ENCODE measurements at places on chromosomes 6 and 20. TPM values are rescaled to one million over a fixed set of nuclear protein-coding genes. Genes with fewer than 3 reads are reported as not detected.

GRCh38 chr20:49207076-49207475, 12.1 kb upstream of the DDX27 start:
- peak; percentile 67 for DNase-seq

DNA sequence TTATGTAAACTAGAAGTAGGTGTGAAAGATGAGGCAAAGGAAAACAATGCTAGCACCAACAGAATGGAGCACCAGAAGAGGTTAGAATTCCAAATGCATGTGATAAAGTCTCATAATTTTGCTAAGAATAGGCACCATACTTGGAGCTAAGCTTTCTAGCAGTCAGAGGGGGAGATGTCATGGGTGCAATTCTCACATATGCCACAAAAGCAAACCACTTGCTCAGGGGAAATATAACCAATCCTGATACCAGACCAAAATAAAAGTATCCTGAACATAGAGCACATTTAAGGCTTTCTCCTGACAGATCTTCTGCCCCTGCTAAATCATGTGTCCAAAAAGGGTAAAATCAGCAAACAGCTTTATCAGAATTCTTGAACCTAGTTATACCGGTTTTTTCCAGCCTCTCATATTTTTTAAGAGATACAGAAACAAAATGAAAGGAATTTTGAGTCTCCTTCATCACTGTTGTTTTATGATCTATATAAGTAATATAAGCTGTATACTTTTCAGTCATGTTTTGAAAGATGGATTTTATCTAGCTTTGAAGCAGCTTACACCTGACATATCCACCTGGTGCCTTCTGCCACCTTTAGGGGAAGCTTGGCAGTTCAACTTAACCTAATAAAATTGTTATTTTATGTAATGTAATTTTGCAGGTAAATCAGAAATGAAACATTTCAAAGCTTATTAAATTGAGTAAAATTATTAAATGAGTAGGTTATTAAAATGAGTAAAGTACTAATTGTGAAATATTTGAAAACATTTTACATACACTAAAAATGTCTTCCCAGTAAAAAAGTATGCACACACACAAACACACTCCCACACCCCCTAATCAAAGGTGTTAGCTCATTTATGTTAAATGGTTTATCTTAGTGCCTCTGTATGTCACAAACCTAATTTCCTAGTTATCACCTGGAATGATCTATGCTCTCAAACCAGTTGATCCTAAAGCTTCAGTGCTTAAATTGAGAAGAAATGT, 2.8 kb downstream of the SPO11 start:
- peak; percentile 71 for DNase-seq

DNA sequence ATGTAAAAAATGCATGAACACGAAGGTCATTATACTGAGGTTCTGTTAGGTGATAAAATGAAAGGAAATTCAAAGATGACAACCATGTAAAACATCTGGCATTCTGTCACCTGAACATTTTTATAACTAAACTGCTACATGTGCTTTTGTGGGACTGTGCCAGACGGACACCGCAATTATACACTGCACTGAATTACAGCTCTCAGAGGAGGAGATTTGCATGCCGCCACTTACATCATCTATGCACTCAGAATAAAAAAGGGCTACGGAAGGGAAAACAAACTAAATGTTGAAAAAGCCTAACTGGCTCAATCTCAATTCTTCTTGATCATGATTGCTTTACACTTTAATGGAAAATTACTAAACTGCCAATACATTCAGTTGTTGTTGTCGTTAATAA, 614.0 kb upstream of the EYS start:
- no peak for DNase-seq

DNA sequence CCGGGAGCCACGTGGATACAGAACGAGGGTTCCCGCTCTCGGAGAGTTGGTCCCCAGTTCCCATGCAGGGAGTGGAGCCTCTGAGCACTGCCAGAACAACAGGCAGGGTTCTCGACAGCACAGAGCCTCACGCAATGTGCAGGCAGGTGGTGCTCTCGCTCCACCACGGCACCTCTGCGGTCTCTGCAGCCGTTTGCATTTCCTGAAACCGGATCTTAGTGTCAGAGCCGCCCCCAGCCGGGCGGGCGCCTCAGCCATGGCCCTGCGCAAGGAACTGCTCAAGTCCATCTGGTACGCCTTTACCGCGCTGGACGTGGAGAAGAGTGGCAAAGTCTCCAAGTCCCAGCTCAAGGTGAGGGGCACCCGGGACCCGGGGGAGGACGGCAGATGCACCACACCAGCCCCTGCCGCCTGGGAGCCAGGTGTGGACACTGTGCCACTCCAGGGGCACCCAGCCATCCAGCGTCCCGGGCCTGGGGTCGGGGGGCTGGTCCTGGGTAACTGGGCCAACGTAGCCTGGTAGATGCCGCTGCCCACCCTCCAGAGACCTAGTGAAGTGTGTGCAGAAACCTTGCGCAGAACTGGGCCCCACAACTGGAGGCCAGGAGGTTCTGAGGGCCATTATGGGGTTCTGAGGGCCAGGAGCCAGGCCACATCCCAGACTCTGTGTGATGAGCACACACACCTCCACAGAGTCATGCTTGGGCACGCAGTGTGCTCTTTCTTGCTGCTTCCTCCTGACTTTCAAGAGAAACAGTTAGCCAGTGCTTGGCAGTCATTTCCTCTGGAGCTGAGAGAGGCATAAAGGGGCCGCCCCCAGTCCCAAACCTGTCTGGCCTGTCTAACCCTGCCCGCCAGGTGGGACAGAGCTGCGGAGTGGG, at the start of gene DEF6:
Gene DEF6 (plus strand): TSS at position 218 of the 881 bp plus-strand sequence. CDS start 39 bp downstream, at position 257.
- DNase-seq = peak; percentile 87

DNA sequence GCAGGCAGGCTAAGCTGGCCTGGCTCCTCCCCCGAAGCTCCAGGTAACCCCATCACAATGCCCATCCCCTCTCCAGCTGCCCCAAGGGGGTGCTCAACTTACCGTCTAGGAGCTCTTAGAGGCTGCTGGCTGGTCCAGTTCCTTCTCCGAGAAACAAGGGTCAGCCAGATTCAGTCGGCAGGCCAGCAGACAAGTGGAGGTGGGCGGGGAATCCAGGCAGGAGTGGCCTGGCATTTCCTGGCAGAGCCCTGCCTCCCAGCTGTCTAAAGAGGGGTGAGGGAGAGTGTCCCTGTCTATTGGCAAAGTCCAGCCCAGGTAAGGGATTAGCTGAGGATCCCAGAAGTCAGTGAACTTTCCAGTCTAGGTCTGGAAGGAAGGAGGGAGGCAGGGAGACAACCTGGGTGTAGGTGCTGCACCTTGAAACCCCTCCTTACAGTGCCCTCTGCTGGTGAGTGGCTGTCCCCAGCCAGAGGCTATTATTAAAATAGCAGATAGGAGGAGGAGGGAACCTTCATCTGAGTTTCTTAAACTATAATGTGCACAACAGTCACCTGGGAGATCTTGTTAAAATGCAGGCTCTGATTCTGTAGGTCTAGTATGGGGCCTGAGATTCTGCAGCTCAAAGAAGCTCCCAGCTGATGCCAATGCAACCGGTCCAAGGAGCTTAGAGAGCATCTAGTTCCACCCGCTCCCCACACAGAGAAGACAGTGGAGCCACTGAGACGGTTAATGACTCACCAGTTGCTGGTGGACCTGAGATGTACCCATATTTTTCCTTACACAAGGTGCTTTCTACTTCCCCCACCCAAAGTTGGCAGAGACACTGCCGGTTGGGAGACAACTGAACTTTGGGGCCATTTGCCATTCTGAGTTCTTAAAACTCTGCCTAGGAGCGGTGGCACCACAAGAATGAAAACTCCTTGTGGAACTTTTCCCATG, at the start of gene UNC5CL:
Gene UNC5CL (minus strand): TSS at position 162 of the 939 bp plus-strand sequence. CDS start 4,147 bp downstream, outside the sequence.
- DNase-seq = peak; percentile 84

Gene GABRR1
- total RNA-seq = 0.12 TPM

Gene FKBP1C
- not detected for total RNA-seq

GRCh38 chr20:59121714-59122565, 41.7 kb upstream of the ZNF831 start:
- no peak for DNase-seq

DNA sequence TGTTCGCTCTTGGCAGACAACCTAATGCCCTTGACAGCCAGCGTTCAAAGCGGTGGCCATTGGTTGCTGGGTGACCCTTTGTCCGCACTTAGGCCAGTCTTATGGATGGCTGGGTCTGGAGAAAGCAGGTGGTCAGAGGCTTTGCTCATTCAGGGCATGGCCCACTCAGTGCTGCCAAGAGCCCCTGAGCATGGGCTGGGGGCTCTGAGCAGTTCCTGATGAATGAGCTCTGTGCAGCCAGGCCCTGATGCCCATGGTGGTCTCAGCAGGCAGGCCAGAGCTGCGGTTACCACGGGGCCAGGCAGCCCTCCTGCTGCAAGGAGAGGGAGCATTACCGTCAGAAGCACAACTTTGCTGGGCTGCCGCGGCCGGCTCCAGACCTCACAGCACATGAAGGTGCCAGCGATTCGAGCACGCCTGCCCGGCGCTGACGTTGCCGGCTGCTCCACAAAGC, 36.3 kb downstream of the CDH4 start:
- no peak for DNase-seq

GRCh38 chr6:16600026-16600425, 161.2 kb downstream of the ATXN1 start:
- DNase-seq = no peak

GRCh38 chr6:116287689-116288282, 8.1 kb upstream of the TSPYL1 start:
- no peak for DNase-seq

- no peak for DNase-seq
Observed at GRCh38 chr20:59428441-59429205, 128.2 kb downstream of the EDN3 start.

DNA sequence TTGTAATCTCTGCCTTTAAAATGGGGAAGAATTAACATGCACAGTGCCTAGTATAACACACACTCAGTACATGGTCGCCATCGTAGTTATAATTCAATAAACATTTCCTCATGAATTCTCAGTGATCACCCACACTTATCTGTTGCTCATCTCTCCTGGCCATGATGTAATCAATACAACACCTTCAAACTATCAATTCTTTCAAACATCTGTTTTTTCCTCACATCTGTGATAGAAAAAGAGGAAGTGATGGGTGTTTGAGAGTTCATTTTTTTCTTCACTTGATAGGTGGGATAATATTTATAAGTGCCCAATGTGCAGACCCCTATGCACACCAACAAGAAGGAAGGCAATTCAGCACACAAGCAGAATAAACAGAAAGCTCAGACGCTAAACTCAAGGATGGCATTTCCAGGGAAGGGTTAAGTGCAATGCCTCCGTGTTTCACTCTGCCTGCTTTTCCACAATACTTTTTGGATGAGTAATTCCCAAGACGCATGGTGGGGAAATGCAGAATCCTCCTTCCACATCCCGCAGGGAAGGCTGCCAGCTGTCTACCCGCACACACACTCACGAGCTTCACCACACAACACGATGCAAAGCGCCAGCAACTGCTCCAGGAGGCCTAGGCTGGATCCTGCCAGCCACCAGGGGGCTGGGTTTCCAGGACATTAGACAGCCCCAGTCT, 100.3 kb downstream of the GMPR start:
- DNase-seq = peak; percentile 28

All from Caco-2 (cell line).